ENCODE measurements at places on chromosomes 16 and 17. TPM values are rescaled to one million over a fixed set of nuclear protein-coding genes. Genes with fewer than 3 reads are reported as not detected.

DNA sequence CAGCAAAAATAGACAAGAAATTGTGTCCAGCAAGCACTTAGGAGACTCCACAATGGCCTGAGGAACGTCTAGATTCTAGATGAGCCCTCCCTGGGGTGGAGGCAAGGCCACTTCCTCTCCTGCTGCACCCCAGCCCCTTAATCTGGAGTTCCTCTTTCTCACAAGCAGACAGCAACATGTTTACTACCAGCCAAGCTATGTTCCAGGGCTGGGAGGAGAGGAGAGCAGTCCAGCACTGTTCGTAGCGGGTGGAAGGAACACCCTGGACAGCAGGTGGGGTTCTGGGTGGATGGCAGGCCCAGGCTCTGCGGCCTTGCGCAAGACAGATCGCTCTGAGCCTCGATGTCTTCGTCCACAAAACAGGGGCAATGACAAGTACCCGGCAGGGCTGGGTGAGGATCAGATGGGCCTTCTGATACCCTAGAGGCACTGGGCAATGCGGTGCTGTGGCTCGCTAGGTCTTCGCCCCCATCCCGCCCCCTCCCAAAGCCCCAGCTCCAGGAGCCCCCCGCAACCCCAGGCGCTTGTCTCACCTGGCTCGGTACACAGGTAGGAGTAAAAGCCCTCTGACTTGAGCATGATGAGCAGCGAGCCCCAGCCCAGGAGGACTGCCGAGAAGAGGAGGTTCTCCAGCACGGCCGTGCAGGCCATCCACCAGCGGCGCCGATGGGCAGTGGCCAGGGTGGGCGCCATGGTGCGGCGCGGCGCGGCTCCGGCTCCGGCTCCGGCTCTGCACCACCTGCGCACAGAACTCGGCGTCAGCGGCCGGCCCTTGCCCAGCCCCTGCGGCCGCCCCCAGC is 1.3 kb downstream of the SLC43A2 start:
- DNase-seq = no peak
- H3K4me3 ChIP-seq = peak overlapping the region; percentile 54
- no peak overlapping the region for H3K27ac ChIP-seq
- no peaks in the 10 kb centered on the region for H3K36me3 ChIP-seq
- H3K27me3 ChIP-seq = peaks cover 16% of the 10 kb centered on the region

GRCh38 chr16:74747-75334 is 2.4 kb upstream of the RHBDF1 start:
- H3K4me1 ChIP-seq = peaks cover 29% of the 10 kb centered on the region
- no peak overlapping the region for H3K27ac ChIP-seq
- H3K4me3 ChIP-seq = no peak overlapping the region
- peaks cover 25% of the 10 kb centered on the region for H3K27me3 ChIP-seq

The NRN1L gene
- total RNA-seq = not detected

- H3K36me3 ChIP-seq = no peaks in the 10 kb centered on the region
- peaks cover 11% of the 10 kb centered on the region for H3K27me3 ChIP-seq
- DNase-seq = no peak
- no peak overlapping the region for H3K4me3 ChIP-seq
Observed at GRCh38 chr17:41071606-41072360, 6.1 kb upstream of the KRTAP2-4 start.

- DNase-seq = no peak
- no peaks in the 10 kb centered on the region for H3K36me3 ChIP-seq
- peaks cover 35% of the 10 kb centered on the region for H3K4me1 ChIP-seq
- H3K4me3 ChIP-seq = peak overlapping the region; percentile 82
- no peak overlapping the region for H3K27ac ChIP-seq
Observed at GRCh38 chr17:72590882-72591281, 470.1 kb downstream of the SOX9 start.

DNA sequence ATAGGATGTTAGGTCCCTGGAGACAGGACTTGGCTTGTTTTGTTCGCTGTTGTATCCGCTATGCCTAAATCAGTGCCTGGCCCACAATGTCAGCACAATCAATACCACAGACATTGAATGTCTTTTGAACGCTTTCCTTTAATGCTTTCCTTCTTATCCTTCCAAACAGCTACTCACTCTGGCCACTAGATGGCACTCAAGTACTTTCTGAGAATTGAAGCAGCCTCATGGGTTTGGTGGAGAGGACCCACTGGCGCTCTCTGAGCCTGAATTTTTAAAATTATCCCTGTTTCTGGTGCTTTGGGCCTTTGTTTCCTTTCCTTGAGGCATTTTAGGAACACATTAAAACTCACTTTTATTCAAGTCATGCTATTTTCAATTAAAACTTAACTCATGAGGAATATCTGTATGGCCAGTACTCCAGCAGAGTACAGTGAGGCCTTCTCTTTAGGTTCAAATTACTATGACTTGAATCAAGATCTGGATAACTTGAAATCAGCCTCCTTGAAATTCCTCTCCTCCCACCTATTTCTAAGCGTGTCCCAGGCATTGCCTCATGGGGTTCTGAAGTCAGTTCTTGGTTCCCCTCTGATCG is 3.2 kb upstream of the NLRP1 start:
- peaks cover 1% of the 10 kb centered on the region for H3K27me3 ChIP-seq
- no peak overlapping the region for H3K4me3 ChIP-seq
- peak overlapping the region; percentile 15 for H3K27ac ChIP-seq

The NETO2 gene
- 11.4 TPM for total RNA-seq

The CD300LF gene
- total RNA-seq = not detected

GRCh38 chr17:76515274-76515949 is 14.2 kb upstream of the RHBDF2 start:
- H3K4me3 ChIP-seq = peak overlapping the region; percentile 62
- DNase-seq = peak; percentile 91
- H3K4me1 ChIP-seq = peaks cover 45% of the 10 kb centered on the region
- H3K27ac ChIP-seq = peak overlapping the region; percentile 95
- no peaks in the 10 kb centered on the region for H3K36me3 ChIP-seq
- no peaks in the 10 kb centered on the region for H3K27me3 ChIP-seq

The MLYCD gene
- 3.5 TPM for total RNA-seq

DNA sequence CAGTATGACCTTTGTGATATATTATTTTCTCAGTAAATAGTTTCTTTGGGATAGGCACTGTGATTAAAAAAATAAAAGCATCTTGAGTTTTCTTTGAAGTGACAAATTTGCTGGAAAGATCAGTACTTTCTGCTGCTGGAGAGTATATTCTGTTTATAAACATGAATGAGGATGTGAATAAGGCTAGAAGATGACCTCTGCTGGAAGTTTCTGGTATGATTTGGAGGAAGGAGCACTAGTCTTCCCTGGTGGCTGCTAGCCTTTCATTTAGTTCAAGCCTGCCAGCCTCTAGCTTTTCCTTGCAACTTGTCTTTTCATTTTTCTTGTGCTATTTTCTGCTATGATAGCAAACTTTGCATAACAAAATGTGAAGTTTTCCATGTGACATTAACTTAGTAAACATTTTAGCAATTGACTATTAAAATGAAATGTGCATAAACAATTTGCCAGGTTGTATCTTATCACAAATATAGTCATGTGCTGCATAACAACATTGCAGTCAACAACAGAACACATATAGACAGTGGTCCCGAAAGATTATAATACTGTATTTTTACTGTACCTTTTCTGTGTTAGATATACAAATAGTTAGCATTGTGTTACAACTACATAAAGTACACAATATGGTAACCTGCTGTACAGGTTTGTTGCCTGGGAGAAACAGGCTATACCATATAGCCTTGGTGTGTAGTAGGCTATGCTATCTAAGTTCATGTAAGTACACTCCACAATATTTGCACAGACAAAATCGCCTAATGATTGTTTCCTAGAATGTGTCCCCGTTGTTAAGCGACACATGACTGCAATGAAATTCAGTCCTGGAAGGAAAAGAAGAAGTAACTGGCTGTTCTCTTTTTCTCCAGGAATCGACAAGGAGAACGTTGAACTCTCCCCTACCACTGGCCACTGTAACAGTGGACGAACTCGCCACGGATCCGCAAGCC is 18.1 kb upstream of the RAB11FIP4 start:
- no peak overlapping the region for H3K27ac ChIP-seq
- H3K36me3 ChIP-seq = peaks cover 1% of the 10 kb centered on the region
- no peak for DNase-seq
- no peaks in the 10 kb centered on the region for H3K27me3 ChIP-seq
- no peak overlapping the region for H3K4me3 ChIP-seq

DNA sequence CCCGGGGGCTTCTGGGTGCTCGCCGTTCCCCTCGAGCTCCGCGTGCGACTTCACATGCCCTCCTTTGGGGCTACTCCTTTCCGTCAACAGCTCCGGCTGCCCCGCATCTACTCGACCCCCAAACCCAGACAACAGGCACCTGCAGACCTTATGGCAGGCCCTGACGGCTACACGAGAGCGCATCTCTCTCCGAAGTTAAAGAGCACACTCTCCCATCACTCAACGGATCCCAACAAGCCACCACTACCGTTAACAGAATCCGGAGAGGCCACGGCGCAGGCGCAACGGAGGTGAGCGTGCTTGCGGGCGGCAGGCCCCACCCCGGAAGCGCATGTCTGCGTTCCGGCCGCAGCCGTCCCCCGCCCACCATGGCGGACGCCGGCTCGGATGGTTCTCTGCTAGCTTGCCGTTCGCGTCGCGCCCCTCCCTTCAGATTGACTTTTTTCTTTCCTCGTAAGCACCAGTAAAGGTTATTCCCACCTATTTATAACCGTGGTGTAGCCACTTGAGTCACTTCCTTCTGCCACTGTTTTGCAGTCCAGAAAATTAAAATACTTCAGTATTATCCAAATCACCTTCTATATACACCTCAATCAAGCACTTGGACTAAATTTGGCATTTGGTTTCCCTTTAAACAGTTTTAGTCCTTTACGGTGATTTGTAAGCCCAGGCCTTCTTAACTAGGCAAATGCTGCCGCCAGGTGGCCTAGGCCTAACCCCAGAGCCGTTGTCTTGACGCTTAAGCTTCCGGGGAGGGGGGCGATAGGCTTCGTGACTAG is at the start of gene POLG2:
Gene POLG2 (minus strand): TSS at position 269 of the 779 bp plus-strand sequence. CDS start 86 bp downstream, at position 183.
- H3K27ac ChIP-seq = peak within 1 kb of the TSS; percentile 93
- no peaks in the 10 kb centered on the region for H3K27me3 ChIP-seq
- DNase-seq = peak; percentile 97
- H3K4me1 ChIP-seq = peaks cover 74% of the 10 kb centered on the region
- H3K36me3 ChIP-seq = peaks cover 53% of the 10 kb centered on the region

DNA sequence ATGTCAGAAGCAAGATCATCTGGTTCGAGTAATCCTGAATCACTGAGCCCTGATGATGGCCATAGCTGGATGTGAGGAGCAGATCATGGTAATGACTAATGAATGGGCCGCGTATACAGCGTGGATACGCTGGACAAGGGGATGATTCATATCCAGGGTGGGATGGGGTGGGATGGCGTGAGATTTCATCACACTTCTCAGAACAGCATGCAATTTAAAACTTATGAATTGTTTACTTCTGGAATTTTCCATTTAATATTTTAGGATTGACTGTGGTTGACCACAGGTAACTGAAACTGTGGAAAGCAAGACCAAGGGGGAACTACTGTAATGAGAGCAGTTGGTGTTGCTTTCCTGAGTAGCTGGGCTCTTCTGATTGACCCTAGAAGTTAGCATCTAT is 225.5 kb downstream of the STX8 start:
- H3K36me3 ChIP-seq = no peaks in the 10 kb centered on the region
- DNase-seq = no peak
- peaks cover 8% of the 10 kb centered on the region for H3K4me1 ChIP-seq
- no peak overlapping the region for H3K27ac ChIP-seq
- H3K27me3 ChIP-seq = no peaks in the 10 kb centered on the region

GRCh38 chr17:14919631-14920213 is 345.4 kb downstream of the PMP22 start:
- no peak for DNase-seq
- H3K27ac ChIP-seq = no peak overlapping the region
- H3K36me3 ChIP-seq = no peaks in the 10 kb centered on the region
- H3K4me1 ChIP-seq = no peaks in the 10 kb centered on the region
- no peak overlapping the region for H3K4me3 ChIP-seq

GRCh38 chr16:86180244-86180643 is 281.3 kb downstream of the IRF8 start:
- peaks cover 1% of the 10 kb centered on the region for H3K27me3 ChIP-seq
- no peak for DNase-seq

DNA sequence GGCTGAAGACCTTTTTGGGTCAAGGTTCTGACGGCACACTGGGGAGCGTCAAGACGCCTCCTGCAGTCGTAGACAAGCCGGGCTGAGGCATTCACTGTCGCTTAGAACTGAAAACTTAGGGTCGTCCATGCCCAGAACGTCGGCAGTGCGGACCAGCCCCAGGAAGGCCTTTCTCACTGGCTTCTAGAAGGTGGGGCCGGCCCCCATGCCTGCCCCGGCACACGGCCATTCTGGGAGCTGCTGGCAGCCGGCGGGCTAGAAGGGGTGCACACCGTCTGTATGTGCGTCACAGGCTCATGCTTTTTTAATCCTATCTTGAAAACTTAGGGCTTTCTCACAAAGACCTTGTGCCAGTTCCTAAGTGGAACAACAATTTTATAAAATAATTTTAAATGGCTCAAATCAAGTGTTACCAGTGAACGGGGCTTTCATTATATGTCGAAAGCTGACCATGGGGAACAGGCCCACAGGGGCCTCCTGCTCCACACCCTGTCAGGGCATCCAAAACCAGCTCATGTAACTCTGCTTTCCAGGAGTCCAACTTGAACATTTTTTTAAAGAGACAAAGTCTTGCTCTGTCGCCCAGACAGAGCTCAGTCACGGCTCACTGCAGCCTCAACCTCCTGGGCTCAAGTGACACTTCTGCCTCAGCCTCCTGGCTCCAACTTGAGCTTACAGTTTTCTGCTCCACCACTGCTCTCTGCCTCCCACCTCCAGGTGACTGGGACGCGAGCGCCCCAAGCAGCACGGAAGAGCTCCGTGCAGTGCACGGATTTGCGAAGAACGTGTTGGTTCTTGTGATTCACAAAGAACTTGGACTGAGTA is 111.2 kb downstream of the ANKRD11 start:
- H3K4me1 ChIP-seq = peaks cover 82% of the 10 kb centered on the region
- H3K4me3 ChIP-seq = no peak overlapping the region
- no peak for DNase-seq

The CSH2 gene
- total RNA-seq = not detected

DNA sequence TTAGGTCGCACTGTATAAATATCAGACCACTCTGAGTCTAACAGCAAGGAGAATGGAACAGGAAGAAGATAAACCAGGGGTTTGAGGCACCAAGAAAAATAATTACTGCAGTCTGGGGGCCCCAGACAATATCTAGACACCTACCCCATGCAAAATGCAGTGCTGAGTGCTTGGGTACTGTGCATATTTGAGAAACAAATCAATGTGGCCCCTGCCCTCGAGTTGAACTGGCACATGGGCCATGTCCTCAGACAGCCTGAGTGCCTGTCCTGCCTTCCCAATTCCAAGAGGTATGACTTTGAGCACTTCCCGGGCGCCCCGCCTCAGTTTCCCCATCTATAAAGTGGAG is 6.2 kb upstream of the CIITA start:
- DNase-seq = no peak
- H3K27me3 ChIP-seq = peaks cover 34% of the 10 kb centered on the region
- H3K4me3 ChIP-seq = no peak overlapping the region
- peaks cover 55% of the 10 kb centered on the region for H3K4me1 ChIP-seq
- no peaks in the 10 kb centered on the region for H3K36me3 ChIP-seq

Data from activated CD4-positive, alpha-beta memory T cell treated with anti-CD3 and anti-CD28 coated beads for 36 hours (primary cell).